Lung microvascular endothelial cell (primary cell): ENCODE measurements at places on chromosomes 7 and 10. TPM values are rescaled to one million over a fixed set of nuclear protein-coding genes. Genes with fewer than 3 reads are reported as not detected.
A peak's percentile ranks its signal among the peaks of the same experiment; 100 is the strongest.

DNA sequence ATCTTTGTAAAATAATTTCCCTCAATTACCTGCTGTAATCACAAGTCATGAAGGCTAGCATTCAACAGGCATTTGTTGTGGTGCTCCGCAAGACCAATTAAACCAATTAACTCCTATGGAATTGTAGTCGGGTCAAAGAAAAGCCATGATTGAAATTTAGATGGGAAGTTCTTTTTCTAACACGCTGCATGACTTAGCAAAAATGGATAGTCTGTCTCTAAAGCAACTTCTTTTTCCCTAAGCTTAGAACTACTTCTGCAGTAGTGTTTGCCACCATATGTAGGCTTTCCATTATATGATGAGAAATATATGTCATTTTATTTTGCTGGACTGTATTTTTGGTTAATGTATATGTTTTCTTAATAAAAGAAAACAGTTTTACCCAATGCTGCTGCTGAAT, 119.1 kb downstream of the TSPAN12 start:
- no peak for DNase-seq

Gene SPDYE16
- not detected in 2 replicates for total RNA-seq

Gene AEBP1
- total RNA-seq: 9.2 and 19.8 TPM in 2 replicates

Gene SFTPA2
- total RNA-seq: not detected in 2 replicates

- no peak for DNase-seq
Observed at GRCh38 chr7:25965405-25966123, 186.4 kb upstream of the NFE2L3 start.

- DNase-seq: no peak
Observed at GRCh38 chr10:51297438-51297837, 223.2 kb downstream of the PRKG1 start.

DNA sequence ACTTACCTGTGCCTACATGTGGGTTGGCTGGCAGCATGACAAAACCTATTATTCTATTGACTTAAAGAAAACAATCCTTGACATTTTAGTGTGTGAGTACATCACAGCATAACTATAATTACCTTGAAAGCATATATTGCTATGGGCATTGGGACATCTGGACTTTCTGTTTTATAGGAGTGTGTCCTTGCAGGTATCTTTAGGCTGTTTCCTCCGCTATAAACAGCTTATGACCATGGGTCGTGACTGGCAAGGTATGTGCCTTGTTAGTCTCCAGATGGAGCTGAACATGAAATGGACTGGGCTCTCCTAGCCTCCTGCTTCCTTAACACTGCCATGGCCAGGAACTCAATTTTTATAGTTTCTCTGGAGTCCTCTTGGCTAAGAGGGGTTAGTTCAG, 317.4 kb upstream of the COBL start:
- DNase-seq: no peak

- DNase-seq: no peak
Observed at GRCh38 chr7:101772508-101773211, 44.8 kb upstream of the CUX1 start.

Gene ATG9B
- total RNA-seq: under 0.01 TPM in 1 of 2 replicates, not detected in the other

Gene CALML3
- total RNA-seq: not detected in 2 replicates

DNA sequence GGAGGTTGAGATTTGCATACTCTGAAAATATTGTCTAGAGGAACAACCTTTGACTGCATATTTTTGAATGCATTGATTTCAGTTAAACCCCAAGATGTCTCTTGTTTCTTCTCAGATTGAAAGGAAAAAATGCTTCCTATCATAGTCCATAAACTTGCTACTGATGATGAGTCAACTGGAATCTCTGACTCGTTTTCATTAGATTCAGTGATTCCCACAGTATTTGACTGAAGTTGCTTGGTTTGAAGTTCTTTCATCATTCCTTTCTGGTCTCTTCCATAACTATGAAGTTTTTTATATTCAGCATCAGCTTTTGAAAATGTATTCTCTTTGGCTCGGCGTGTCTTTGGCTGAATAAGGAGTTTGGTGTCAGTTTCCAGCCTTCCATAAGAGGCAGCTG, 10.7 kb downstream of the PEX1 start:
- DNase-seq: no peak

- no peak for DNase-seq
Observed at GRCh38 chr10:84517554-84517953, 189.2 kb downstream of the CCSER2 start.

DNA sequence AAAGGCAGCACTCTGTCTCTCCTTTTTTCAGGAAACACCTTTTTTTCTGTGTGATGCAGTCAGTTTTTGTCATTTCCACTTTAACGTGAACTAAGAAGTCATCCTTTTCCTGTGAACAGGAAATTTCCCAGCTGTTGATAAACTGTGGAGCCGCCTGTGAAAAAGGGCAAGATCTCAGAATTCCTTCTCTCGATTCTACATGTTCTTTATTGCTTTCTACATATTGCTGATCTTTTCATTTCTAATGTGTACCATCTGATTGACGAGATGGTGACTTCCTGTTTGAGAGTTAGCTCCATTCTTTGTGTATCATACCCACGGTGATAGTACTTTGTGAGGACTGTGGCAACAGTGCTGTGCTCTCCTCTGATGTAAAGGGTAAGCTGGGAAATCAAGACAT, 50.4 kb downstream of the ADD3 start:
- DNase-seq: peak; percentile 56

- no peak for DNase-seq
Observed at GRCh38 chr10:121378251-121378801, 219.9 kb downstream of the FGFR2 start.

DNA sequence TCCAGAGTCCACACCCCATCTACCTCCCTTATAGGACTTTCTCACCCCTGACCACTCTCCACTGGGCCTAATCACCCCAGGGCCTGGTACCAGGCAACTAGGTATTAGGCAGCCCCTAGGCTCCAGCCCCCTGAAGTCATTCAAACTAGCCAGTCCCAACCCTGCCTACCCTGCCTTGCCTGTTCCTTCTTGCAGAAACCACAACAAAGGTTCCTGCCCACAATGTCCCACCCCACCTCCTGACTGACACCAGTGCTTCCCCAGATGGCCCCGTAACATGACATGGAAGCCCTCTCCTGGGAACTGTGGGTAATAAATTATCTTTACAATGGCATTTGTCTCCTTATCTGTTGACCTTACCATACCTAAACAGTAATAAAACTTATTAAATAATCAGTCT, 100.6 kb upstream of the PDE1C start:
- no peak for DNase-seq

GRCh38 chr7:155943251-155943899, 131.1 kb upstream of the SHH start:
- no peak for DNase-seq

GRCh38 chr7:155531681-155532080, 14.7 kb downstream of the CNPY1 start:
- no peak for DNase-seq

DNA sequence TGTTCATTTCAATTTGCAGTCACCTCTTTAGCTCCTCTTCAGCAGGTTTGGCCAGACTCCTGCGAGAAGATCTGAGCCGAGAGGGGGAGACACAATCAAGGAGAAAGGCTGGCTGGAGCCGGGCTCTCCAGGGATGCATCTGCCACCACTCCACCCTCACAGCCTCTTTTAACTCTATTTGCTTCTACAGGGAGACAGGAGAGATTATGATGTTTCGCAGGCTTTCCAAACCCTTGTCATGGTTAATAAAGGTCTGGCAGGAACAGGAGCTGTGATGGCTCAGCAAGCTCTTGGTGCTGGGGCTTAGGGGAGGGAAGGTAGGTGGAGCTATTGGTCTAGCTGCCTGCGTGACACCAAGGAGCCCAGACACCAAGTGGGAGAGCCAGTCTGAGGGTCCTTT, 448.1 kb upstream of the PODXL start:
- no peak for DNase-seq

DNA sequence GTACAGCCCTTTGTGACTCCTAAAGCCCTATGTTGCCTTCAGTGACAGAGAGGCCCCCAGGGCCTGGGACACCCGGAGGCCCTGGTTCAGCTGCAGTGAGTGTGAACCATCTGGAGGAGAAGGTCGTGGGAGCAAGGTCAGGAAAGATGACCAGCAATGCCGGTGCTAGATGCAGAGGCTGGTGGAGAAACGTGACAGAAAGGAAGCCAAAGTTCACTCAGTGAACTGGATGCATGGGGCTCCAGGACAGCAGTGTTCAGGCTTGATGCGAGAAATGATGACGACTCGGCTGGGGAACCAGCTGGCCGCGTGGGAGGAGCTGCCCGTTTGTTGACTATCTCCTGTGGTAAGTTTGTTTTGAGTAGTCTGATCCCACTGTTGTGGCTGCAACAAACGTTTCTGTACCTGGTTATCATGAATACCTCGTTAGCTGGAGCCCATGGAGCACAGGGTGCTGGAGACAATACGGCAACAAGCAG, 54.1 kb upstream of the MKRN1 start:
- no peak for DNase-seq

DNA sequence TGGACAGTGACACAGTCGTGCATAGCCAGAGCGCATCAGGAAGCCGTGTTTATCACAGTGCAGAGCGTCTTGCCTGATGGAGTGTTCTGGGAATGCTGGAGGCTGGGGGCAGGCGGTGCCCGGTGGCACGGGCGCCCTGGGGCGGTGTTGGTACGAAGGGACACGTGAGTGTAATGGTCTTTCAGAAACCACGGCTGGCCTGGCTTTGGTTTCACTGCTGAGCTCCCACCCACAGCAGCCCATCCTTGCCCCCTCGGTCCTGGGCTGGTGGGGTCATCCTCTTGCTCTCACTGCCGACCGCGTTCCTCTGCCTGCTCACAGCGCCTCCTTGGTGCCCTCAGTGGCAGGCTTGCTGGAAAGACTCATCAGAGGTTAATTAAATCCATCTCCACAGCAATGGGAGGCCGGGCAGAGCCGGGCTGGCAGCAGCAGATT, 50.6 kb downstream of the NKX6-2 start:
- DNase-seq: no peak

Gene GPRIN2
- not detected in 2 replicates for total RNA-seq

GRCh38 chr10:113689574-113689973, 9.9 kb downstream of the CASP7 start:
- no peak for DNase-seq

Gene ASB10
- not detected in 2 replicates for total RNA-seq

Gene PHYHIPL
- total RNA-seq: not detected in 2 replicates

DNA sequence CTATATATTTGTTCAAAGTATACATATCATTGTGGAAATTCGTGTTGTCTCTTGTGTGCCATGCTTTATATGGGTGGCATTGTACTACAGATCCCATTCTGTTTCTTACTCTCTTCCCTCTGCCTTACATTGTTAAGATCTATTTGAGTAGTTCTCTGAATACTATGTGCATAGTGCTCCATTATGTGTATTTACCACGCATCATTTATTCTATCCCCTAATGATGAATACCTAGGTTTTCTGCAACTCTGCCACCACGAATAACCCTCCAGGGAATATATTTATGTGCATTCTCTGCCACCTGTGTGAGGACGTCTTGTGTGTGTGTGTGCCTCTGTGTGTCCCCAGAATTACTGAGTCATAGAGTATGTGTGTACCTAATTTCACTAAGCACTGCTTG, 431.2 kb upstream of the C7orf33 start:
- no peak for DNase-seq

Gene HEPACAM2
- under 0.01 TPM in 1 of 2 replicates, not detected in the other for total RNA-seq

Gene IFIT1
- 0.20 and 0.87 TPM in 2 replicates for total RNA-seq

DNA sequence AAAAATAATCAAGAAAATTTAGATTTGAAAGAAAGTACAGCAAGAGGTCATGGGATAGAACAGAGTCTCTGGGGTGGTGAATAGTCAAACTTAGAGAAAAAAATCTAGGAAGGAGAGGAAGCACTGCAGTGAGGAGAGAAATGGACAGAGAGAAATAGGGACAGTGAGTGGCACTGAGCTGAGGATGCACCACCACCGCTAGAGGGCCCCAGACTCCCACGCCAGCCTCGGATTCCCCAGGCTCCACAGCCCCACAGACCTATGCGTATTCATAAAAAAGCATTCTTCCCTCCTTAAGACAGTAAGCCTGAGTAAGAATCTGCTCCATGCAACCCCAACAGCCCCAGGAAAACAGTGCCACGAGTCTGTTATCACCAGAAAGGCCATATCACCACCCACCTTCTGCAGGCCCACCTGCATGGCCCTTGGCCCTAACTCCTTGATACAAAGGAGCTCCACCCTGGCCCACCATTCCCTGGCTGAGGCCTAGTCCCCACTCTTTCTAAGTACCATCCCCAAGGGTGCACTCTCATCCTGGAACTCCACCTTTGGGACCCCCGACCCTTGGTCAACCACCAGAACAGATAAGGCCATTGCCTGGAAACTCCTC, 91.0 kb downstream of the ALOX5 start:
- peak; percentile 76 for DNase-seq

DNA sequence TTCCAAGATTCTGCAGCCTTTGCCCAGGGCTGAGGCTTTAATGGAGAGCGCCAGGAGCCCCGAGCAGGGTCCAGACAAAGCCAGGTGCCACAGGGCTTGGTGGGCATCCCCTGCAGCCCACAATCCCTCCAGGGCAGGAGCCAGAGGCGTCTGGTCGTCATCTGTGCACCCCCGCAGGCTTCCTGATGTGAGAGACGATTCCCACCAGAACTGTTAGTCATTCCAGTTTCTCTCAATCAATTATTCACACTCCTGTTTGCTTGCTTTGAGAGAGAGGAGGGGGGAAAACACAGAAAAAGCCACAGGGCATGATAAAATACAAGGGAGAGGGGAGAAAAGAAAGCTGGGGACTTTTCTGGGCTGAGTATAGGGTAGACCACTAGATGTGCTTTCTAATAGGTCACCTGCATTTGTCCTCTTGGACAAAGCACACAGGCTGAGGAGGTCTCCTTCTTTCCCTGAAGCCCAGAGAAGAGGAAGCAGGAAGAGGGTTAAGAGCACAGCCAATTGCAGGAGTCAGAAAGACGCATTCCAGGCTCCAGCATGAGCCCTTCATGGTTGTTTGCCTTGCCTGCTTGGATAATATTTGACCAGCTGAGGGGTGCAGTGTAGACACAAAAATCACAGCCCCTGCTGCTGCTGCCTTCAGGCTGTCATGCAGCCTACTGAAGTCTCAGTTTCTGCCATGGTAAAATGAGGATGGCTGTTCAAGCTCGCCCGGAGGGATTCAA, 194.4 kb downstream of the PLXNA4 start:
- DNase-seq: peak; percentile 12

Gene TMEM139
- not detected in 2 replicates for total RNA-seq

GRCh38 chr7:117362294-117362888, 39.5 kb upstream of the WNT2 start:
- DNase-seq: no peak

DNA sequence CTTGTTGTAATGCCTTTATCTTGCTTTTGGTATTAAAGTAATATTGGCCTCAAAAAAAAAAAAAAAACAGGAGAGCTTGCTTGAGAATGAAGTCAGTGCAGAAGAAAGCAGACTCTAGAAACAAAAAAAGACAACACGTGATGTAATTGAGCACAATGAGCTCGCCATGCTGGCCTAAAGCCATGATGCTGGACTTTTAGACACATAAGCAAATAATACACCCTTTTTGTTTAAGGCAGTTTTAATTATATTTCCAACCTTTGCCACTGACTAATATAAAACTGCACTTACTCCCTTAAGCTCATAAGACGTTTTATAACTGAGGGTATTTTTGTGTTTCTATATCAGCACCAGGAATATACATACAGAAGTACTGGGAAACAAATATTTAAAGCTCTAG, 798.3 kb downstream of the KCNMA1 start:
- DNase-seq: no peak

DNA sequence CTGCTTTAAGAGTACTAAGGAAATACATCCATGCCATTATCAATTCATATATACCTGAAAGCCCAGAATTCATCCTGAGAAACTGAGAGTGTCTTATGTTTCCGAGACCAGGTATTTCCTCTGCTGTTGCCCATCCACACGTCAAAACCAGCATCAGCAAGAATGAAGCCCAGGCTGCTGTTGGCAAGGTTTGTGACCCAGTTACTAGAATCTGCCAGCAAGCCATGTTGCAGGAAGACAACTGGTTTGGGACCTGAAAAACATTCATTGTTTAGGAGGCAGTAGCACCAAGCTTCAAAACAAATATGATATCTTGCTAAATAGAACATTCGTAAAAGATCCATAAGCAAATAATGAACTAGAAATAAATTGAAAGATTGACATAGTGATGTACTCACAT, 21.0 kb upstream of the CH25H start:
- no peak for DNase-seq
